ENCODE measurements at places on chromosomes 2 and 18.

DNA sequence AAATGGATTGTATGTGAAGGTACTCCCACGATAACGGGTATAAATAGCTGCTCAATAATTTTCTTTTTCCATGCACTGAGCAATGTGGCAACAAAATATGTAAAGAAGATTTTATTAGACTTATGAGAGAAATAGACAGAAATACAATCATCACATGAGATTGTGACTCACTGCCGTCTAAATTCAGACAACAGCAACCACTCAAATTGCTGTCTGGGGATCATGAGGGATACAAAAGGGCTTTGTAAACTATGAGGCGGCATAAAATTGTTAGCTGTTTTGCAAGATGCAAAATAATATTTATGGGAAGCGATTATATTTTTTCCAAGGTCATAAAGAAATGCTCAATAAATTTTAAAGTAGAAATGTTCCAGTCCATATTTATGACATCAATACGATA is 259.1 kb upstream of the AGAP1 start:
- DNase-seq: no peak

DNA sequence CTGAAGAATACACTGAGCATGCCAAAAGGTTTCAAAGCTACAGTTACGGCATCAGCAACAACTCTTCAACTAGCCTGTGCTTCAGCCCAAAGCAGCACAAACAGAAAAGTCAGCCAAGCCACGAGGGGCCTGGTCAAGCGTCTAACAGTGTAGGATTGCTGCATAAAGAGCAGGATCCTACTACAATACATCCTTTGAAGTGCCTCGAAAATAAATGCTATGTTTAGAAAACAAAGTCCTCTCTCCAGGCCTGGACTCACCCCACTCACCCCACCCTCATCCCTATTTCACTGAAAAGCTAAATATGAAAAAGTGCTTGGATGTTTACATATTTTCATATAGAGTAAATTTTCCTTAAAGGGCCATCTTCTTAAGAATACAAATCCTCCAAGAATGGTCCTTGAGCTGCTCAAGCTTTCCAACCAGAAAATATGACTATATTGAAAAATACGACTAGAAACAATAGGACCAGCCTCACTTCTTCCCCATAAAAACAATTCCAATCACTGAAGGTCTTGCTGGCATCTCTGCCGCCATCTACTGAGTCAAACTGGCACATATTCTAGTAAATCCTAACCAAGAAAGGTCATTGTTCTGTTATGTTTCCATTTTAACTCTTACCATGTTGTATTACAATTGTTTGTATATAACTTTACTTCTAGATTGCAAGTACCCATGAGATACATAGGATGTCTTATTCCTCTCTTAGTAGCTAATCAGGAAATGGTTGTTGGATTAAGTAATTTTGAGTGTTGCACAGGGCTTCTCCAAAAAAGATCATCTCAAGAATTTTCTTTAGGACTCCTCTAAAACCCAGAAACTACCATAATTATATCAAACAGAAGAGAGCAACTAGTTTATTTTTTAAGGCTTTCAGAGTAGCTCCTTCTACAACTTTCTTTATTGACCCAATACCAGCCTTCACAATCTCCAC is 63.6 kb downstream of the CLHC1 start:
- DNase-seq: peak; percentile 48

GRCh38 chr18:49520661-49521145 is 33.7 kb upstream of the C18orf32 start:
- no peak for DNase-seq

DNA sequence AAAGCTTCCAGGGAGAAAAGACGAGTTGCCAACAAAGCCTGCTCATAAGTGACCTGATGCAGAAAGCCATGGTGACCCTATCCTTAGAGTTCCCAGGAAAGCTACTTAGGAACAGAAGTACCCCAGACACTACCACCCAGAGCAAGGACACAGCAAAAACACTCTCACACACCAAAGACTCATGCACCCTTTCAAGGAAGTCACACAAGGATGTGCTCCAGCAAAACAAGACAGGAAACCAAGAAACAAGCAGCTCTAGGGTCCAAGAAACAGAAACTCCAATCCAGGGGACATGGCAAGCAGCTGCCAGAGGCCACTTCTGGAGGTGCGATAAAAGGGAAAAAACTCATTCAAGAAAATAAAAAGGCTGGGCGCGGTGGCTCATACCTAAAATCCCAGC is 5.7 kb downstream of the KIF1A start:
- DNase-seq: no peak

GRCh38 chr2:31390324-31390723 is 24.2 kb downstream of the XDH start:
- DNase-seq: no peak

GRCh38 chr2:69926849-69927515 is 12.1 kb downstream of the MXD1 start:
- DNase-seq: no peak
